ENCODE measurements at places on chromosomes 1 and 21.

GRCh38 chr1:160713161-160713560, 1.5 kb upstream of the CD48 start:
- DNase-seq, result no peak

DNA sequence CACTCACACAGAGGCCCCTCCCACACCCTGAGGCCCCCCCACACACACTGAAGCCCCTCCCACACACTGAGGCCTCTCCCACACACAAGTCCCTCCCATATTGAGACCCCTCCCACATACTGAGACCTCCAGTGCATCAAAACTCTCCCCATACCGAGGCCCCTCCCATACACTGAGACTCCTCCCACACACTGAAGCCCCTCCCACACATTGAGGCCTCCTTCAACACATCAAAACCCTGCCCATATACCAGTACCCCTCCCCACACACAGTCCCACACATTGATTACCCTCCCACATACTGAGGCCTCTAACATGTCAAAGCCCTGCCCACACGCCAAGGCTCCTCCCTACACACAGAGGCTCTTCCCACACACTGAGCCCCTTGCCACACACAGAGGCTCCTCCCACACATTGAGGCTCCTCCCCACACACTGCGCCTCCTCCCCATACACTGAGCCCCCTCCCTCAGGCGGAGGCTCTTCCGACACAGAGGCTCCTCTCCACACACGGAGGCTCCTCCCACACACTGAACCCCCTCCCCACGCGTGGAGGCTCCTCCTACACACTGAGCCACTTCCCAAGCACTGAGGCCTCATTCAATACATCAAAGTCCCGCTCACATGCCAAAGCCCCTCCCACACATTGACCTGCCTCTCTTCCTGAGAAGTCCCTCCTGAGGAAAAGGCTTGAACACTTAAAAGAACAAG, 392.3 kb downstream of the CAMTA1 start:
- DNase-seq, result no peak

DNA sequence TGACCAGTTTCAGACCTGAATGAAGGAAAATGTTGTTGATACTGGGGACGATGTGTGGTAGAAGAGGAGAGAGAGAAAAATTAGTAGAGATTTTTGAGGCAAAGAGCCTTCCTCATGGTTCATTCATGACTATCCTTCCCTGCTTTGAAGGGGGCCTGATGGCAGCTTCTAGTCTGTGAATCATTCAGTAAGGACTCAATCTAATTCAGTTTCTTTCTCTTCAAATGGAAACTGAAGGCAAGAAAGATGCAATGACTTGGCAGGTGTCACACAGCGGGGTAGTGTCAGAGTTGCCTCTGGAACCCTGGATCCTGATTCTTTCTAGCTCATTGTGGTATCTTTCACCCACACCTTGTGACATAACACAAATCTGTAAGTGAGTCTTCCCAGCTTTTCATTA, 14.9 kb upstream of the CD5L start:
- DNase-seq, result no peak

DNA sequence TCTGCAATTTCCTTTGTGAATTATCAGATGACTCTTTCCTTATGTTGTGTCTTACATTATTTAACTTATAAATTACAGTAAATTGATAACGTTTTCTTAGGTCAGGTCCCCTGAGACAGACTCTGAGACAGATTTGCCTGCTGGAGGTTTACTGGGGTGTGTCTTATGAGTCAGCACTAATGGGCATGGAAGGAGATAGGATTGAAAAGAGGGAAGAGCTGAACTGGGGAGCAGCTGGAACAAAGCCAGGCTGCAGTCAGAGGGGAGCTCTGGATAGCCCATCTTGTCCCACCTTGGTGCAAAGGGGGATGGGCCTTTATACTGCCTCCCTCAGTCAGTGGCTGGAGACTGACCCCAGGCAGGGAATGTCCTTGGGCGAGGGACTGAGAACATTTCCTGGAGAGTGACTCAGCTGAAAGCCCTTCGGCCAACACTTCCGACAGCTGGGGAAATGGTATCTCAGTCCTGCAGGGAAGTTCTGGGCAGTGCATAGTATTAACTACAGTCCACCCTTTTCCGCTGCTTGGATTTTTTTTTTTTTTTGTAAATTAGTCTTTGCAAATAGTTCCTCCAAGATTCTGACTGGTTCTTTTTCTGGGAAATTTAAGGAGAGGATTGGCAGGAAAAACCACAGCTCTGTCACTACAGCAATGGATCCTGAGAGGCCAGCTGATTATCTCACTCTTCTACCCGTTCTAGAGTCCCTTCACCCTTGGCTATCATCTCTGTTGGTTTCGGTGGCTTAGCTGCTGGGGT, 39.1 kb upstream of the CDC42BPA start:
- no peak for DNase-seq

GRCh38 chr1:200207711-200208126, 180.2 kb downstream of the NR5A2 start:
- no peak for DNase-seq

All from globus pallidus (tissue), 1 donor.